Right renal cortex interstitium (tissue), 3 donors: ENCODE measurements at places on chromosomes 2 and 18. TPM values are rescaled to one million over a fixed set of nuclear protein-coding genes. Genes with fewer than 3 reads are reported as not detected.

The TMEM178A gene
- 74.1 TPM for polyA plus RNA-seq

The TYMS gene
- 136 TPM for polyA plus RNA-seq

The PKDCC gene
- polyA plus RNA-seq = 363 TPM

The CTLA4 gene
- polyA plus RNA-seq = 0.13 TPM

The TRPM8 gene
- polyA plus RNA-seq = not detected

The POTEI gene
- polyA plus RNA-seq = 0.10 TPM

The KIAA2012 gene
- polyA plus RNA-seq = 0.10 TPM

The FLACC1 gene
- 2.3 TPM for polyA plus RNA-seq

The IL18R1 gene
- 2.5 TPM for polyA plus RNA-seq

The PHOSPHO2 gene
- 11.5 TPM for polyA plus RNA-seq

The ZNF804A gene
- 1.8 TPM for polyA plus RNA-seq

The SLC30A3 gene
- polyA plus RNA-seq = 5.5 TPM

The ACVR2A gene
- 27.0 TPM for polyA plus RNA-seq

The MEP1B gene
- not detected for polyA plus RNA-seq

The CD8B2 gene
- polyA plus RNA-seq = 0.18 TPM

The RPS27A gene
- polyA plus RNA-seq = 2,151 TPM

The INPP5D gene
- 6.5 TPM for polyA plus RNA-seq

The BBS5 gene
- polyA plus RNA-seq = 10.3 TPM

The LGALSL gene
- polyA plus RNA-seq = 38.6 TPM
